Aortic smooth muscle cell (primary cell): ENCODE measurements at places on chromosomes 5 and 9. TPM values are rescaled to one million over a fixed set of nuclear protein-coding genes. Genes with fewer than 3 reads are reported as not detected.

FCN2 gene
- total RNA-seq, result not detected in 2 replicates

SAPCD2 gene
- 5.1 and 7.7 TPM in 2 replicates for total RNA-seq

EIF4E1B gene
- not detected in 2 replicates for total RNA-seq

FGF1 gene
- total RNA-seq, result 8.5 and 12.6 TPM in 2 replicates

TTC23L gene
- total RNA-seq, result 0.13 and 0.31 TPM in 2 replicates

CD72 gene
- 1.1 TPM in 2 replicates for total RNA-seq

IL13 gene
- total RNA-seq, result not detected in 2 replicates

GPX8 gene
- total RNA-seq, result 91.9 and 108 TPM in 2 replicates

C6 gene
- total RNA-seq, result not detected in 2 replicates

HTR1A gene
- not detected in 2 replicates for total RNA-seq

TNFSF8 gene
- total RNA-seq, result not detected in 2 replicates

FLT4 gene
- 0.13 and 0.31 TPM in 2 replicates for total RNA-seq

FOCAD gene
- 87.0 and 91.8 TPM in 2 replicates for total RNA-seq

POU5F2 gene
- total RNA-seq, result 0.53 and 0.99 TPM in 2 replicates

LCN1 gene
- not detected in 2 replicates for total RNA-seq

DAP gene
- total RNA-seq, result 40.3 and 78.0 TPM in 2 replicates

RHOBTB3 gene
- total RNA-seq, result 27.5 and 34.6 TPM in 2 replicates

MAMDC4 gene
- 0.40 and 0.68 TPM in 2 replicates for total RNA-seq

ADGRD2 gene
- not detected in 2 replicates for total RNA-seq

SH3TC2 gene
- 9.5 and 10.8 TPM in 2 replicates for total RNA-seq

LCN10 gene
- not detected in 2 replicates for total RNA-seq

SCGB3A1 gene
- not detected in 2 replicates for total RNA-seq

PCDHA3 gene
- 0.13 and 0.37 TPM in 2 replicates for total RNA-seq

SPINK4 gene
- total RNA-seq, result not detected in 2 replicates

DAPK1 gene
- 28.4 and 35.7 TPM in 2 replicates for total RNA-seq

DMRTA1 gene
- under 0.01 and 0.06 TPM in 2 replicates for total RNA-seq

TAF11L5 gene
- not detected in 2 replicates for total RNA-seq

CCNJL gene
- total RNA-seq, result 0.40 and 0.68 TPM in 2 replicates

ENTPD2 gene
- not detected in 2 replicates for total RNA-seq

IFNK gene
- total RNA-seq, result not detected in 2 replicates

PPP1R26 gene
- total RNA-seq, result 10.5 and 11.5 TPM in 2 replicates

EXD3 gene
- total RNA-seq, result 7.1 and 8.6 TPM in 2 replicates

DAB2 gene
- total RNA-seq, result 83.1 and 249 TPM in 2 replicates

ARSK gene
- total RNA-seq, result 9.5 and 9.9 TPM in 2 replicates

CCNI2 gene
- not detected in 2 replicates for total RNA-seq

ITK gene
- not detected in 2 replicates for total RNA-seq
